Stimulated activated CD8-positive, alpha-beta memory T cell treated with anti-CD3 and anti-CD28 coated beads, Interleukin-15, amount 100 ng/mL, for 24 hours (primary cell): ENCODE measurements at places on chromosomes 4 and X.

- no peak for DNase-seq
These were observed 50.4 kb upstream of the ELOVL6 start for GRCh38 chr4:110248831-110249253.

DNA sequence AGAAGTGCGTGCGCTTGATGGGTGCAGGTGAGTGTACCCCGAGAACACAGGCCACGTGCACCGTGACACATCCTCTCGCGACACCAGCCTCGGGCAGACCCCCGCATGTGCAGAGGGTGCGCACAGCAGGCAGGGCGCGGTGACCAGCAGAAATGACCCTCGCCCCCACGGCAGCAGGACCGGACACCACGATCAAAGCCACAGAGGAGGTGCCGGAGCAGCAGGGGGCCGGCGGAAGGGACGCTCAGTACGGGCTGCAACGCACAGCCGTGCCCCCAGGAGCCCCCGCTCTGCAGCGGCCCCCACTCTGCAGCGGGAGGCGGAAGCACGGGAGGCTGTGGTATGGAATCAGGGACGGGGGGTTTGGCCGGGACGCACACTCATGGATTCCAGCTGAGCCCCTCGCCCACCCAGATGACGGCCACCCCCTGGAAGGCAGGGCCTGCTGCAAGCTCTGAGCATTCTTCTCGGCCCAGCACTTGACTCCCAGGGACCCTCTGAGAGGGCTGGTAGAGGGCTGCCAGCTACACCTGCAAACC is 17.1 kb downstream of the PPP2R3B start:
- no peak for DNase-seq

- DNase-seq = no peak
These were observed 469.8 kb upstream of the CPEB2 start for GRCh38 chr4:14532436-14532835.

GRCh38 chrX:56343664-56344063 is 111.5 kb downstream of the KLF8 start:
- no peak for DNase-seq

DNA sequence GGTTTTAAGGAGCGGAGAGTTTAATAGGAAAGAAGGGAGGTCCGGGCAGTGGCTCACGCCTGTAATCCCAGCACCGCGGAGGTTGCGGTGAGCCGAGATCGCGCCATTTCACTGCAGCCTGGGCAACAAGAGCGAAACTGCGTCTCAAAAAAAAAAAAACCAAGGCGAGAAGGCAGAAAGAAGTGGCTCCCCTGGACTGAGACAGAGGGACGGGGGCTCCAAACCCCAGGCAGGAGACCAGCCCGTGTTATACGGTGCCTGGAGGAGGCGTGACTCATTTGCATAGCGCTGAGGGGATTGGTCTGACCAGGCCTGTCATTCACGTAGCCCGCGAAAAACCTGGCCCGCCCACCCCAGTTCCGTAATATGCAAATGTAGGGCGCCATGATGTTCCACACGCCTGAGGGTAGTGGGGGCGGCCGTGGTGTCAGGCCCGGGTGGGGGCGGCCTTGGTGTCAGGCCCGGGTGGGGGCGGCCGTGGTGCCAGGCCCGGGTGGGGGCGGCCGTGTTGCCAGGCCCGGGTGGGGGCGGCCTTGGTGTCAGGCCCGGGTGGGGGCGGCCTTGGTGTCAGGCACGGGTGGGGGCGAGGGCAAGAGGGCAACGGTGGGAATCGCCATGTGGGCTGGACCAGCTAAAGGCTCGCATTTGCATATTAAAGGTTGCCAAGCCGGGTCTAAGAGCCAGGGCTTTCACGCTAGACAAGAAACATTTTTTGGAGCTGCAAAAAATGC is 2.1 kb downstream of the PLCXD1 start:
- peak; percentile 62 for DNase-seq

DNA sequence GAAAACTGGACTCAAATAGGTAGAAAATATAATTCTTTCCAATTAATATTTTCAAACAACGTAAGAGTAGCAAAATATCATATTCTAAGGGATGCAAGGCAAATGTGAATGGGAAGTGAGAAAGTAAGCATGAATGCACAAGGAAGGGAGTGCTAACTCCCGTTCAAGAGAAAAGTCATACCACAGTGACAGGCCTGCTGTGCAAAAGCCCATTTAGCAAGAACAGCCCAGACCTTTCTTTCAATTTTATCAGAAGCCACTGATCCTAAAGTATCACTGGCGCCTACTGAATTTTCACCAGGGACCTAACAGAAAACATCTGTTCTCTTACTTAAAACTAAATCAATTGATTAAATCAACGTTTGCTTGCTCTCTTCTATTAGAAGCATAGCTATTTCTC is 157.9 kb upstream of the DKK2 start:
- DNase-seq = no peak

GRCh38 chr4:19883841-19884240 is 367.9 kb upstream of the SLIT2 start:
- DNase-seq = no peak

DNA sequence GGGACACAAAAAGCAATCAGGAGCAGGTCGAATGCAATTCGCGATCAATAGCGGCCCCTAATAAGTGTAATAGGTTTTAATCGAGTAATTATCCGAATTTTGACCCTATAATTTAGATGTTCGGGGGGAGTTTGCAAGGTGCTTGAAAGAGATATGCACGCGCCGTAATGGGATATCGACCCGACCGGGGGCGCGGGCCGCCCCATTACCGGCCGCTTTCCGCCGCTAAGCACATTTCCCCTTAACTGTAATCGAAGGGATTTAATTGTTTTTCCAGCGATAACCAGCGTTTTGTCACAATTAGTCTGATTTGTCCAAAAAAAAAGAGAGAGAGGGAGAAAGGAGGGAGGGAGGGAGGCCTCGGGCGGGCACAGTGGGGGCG is 997 bp downstream of the NKX1-1 start:
- DNase-seq = no peak

GRCh38 chrX:48548871-48549270 is 9.4 kb downstream of the TBC1D25 start:
- no peak for DNase-seq

GRCh38 chrX:9966775-9967408 is at the start of gene CLDN34:
CLDN34 (plus strand) TSS chrX:9967358; CDS start chrX:9967358, 0 bp downstream.
- no peak for DNase-seq
